NCI-H1105 (cell line): ENCODE measurements at places on chromosomes 7 and 10.
A peak's percentile ranks its signal among the peaks of the same experiment; 100 is the strongest.

DNA sequence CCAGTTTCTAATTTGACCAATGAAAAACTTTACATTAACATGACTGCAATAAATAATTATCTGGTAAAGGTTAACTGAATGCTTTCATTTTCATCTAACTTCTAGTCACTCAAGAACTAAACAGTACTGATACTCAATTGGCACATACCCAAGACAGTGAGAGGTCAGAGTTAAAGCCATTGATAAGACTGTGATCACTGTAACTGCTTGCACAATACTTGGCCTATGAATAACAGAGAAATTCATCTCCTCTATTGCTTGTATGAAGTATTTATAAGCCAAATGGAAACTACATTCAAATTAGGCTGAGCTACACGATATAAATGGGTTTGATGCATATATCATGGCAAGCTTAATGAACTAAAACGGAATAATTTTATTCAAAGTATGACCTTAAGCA lies 43.0 kb downstream of the HERC4 start:
- no peak for DNase-seq

DNA sequence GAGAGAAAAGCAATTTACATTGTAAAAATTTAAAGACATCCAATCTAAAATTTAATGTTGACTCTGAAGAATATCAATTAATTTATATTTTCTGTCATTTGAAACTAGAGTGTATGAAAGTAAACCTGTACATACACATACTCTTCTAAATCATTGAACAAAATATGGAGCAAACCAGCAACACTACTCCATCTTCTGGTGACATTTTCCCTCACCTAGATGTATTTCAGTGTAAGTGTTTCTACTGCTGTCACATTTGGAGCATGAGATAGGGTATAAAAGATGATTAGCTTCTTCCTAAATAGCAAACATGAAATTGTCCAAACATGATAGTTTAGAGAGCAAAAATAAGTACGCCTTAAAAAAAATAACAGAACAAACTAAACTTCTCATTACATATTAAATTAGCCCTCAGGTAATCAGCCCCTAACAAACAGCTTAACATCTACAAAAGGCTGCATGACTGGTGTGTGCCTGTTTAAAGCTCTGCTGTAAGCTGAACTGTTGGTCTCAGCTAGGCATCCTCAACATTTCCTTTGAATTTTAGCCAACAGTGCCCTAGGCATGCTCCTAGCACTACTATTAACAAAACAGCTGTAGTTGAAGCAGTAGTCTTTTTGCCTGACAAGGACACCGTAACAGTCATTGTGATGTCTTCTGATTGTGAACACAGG lies 189.8 kb downstream of the CTNNA3 start:
- no peak for DNase-seq

DNA sequence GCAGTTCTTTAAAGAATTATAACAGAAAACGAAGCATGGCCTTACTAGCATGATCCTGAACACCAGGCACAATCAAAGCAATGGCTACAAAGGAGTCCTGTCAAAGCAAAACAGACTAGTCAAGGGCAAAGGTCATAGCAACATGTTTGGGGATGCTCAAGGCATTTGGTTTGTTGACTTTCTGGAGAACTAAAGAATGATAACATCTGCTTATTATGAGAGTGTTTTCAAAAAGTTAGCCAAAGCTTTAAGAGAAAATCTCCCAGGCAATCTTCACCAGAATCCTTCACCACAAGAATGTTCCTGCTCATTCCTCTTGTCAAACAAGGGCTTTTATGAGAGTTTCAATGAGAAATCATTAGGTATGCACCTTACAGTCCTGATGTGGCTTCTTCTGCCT lies 95.1 kb upstream of the CPXM2 start:
- DNase-seq: no peak

GRCh38 chr7:138008588-138009349 lies 6.9 kb upstream of the CREB3L2 start:
- DNase-seq: peak; percentile 55

DNA sequence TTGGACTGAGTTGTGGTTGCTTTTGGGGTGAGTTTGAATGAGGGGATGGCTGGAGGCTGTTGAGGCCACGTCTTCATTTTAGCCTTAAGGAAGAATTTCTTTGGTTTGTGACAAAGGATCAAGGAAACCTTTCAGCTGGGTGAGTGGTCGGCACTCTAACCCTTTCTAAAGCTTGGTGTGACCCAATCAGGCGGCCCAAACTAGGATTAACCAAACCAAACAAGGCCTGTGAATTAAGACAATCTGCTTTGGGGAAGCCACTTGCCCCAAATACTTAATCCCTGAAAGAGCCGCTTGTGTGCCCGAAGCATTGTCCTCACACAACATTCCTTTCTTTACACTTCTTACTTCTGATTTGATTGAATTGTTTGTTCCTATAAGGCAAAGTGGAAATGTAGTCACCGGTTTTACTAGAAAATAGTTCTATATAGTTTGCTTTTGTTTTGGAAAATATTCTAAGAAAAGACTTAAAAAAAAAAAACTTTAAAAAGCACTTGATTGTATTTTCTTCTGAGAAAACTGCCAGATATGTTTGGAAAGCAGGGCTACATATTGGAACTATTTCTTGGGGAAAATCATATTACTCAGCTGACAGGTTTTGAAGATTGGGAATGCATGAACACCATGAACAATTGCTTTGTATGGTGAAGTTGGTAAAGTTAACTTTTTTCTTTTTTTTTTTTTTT lies 272.4 kb upstream of the BMPER start:
- no peak for DNase-seq

- no peak for DNase-seq
These were observed 171.5 kb upstream of the CDCA7L start for GRCh38 chr7:22117222-22117621.

DNA sequence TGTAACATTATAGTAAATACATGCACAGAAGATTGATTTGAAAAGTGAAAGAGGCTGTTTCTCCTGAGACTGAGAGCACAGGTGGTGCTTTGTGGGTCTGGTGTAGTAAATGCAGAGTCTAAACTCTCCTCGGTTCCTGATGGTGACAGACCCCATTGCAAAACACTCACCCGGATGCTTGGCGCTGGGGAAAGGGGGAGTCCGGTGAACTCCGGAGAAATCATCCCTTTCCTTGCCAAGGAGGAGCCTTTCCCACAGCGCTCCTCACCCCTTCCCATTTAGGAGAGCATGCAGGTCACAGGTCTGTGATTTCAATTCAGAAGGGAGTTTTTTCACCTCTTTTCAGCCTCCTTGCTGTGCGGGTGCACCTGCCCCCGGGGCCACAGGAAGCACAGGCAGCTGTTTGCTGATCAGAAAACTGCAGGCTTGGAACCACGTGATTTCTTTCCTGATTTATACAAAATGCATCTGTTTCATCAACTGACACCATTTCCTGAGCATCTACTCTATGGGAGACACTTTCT lies 75.6 kb upstream of the LYZL2 start:
- DNase-seq: no peak

- DNase-seq: no peak
These were observed 1.3 kb downstream of the LSMEM1 start for GRCh38 chr7:112481833-112482670.

DNA sequence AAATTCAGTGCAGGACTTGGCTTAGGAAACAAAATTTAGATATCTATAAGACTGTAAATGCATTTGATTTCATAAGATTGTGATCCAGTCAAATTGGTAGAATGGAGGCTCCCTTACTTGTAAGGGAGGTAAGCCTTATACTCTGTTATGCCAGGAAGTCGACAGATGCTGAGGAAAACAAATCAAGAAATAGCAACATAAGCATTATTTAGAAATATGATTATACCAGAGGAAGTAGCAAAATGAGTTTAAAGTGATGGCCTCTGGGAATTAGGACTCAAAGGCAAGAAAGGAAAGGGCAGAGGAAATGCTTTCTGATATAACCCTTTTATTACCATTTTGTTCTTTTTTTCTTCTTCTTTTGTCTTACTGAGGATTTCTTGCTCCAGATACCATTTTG lies 40.5 kb upstream of the MTPAP start:
- no peak for DNase-seq

DNA sequence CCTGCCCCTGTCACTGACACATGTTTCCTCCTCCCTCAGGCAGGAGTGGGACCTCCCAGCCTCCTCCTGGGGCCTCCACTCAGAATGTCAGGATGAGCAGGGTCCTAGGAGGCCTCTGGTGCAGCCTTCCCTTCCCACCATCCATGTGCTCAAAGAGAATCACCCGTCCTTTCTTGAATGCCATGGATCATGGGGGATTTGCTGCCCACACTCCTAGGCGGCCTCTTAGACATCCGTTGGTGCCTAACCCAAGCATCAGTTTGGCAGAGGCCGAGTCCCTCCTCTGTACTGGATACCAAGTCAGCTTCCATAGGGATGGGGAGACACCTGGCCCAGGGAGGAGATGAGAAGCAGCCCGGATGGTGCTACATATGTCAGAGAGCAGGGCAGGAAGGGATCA lies 7.0 kb downstream of the NOS3 start:
- DNase-seq: no peak

DNA sequence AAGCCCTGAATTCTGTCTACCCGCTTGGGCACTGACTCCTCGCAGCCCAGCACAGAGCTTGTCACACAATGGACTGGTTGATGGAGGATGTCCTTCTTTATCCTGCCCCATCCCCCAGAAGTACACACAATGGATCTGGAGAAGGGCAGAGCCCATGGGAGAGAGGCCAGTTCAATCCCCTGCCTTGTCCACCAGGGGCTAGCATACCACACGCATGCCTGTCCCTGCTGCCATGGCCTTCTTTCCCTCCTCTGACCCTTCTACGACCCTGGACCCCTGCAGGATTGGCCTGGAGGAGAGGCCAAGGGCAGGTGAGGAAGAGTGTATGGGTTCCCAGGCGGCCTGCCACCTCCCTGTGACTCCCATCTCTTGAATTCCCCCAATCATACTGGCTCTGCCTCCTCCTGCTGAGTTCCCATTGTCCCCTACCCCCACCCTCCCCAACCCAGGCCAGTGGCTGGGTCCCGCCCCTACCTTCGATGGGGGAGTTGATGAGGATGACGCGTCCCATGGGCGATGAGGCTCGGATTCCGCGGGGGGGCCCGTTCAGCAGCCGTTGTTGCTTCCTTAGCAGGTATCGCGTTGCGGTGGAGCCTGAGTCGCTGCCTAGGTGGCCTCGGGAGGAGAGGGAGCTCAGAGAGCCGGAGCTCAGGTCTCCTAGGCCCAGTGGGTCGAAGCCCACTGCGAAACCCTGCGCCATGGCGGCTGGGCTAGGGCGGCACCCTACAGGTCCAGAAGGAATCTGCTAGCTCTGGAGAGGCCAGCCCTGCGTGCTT lies 1.2 kb downstream of the PDZD7 start:
- no peak for DNase-seq

DNA sequence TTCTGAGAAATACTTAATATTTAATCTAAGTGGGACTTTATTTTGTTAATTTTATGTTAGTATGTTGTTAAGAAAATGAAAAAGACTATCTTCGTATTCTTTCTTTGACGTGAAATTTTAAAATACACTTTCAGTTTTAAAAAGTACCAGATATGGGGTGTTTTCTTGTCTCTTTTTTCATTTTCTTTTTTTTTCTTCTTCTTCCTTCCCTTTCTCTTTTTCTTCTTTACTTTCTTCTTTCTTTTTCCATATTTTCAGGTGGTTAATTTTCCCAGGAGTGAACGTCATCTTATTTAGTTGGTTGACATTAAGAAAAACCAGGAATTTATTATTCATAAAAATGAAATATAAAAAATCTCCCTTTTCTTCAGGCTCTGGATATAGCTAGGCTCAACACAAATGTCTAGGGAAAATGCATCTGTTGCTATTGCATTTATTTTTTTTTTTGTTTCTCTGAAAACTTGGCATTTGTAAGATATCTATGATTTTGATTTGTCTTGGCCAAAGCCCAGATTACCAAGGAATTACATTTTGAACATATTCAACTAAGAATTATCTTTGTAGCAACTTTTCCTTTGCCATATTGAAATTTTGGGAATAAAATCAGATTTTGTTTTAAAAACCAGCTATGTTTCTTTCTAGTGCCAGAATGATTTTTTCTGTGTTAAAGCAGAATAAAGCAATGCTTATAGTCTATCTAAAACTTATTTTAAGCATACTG lies 241.3 kb upstream of the FOXP2 start:
- no peak for DNase-seq

- no peak for DNase-seq
These were observed 126.6 kb upstream of the PARD3 start for GRCh38 chr10:34941471-34942357.

- DNase-seq: no peak
These were observed 52.3 kb downstream of the GLRX3 start for GRCh38 chr10:130188195-130189175.

DNA sequence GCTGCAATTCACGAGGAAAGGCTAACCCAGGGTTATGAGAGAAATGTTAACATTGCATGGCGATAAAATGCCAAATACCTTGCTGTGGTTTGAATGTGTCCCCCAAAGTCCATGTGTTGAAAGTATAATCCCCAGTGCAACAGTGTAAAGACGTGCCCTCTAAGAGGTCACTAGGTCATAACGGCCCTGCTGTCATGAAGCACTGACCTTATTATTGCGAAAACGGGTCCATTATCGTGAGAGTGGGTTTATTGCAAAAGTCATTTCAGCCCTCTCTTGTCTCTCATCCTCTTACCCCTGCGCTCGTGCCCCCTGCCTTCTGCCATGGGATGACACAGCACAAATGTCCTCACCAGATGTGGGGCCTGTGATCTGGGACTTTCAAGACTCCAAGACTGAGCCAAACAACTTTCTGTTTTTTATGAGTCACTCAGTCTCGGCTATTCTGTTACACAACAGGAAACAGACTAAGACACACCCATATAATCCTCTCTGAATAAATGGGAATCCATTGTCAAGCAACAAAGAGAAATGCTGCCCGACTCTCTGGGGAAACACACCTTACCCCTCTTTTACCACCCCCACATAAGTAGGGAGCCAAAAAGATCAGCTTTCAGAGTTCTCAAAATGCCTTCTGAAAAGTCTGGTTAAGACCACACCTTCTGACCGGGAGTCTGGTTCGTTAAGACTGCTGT lies 73.1 kb upstream of the UCN3 start:
- DNase-seq: no peak

DNA sequence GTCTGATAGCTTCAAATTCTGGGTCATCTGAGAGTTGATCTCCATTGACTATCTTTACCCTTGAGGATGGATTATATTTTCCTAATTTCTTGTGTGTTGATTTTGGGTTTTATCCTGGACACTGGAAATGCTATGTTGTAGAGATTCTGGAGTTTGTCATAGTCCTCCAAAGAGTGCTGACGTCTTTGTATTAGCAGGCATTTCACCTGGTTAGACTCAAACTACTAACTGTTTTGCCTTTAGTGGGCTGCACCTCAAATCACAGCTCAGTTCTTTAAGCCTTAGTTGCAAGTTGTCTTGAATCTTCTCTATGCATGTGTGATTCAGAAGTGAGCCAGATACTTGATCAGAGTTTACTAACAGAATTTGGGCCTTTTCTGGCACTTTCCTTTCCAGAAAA lies 264.3 kb downstream of the RPS24 start:
- DNase-seq: no peak

GRCh38 chr10:11612021-11613001 lies 861 bp upstream of the USP6NL start:
- no peak for DNase-seq

DNA sequence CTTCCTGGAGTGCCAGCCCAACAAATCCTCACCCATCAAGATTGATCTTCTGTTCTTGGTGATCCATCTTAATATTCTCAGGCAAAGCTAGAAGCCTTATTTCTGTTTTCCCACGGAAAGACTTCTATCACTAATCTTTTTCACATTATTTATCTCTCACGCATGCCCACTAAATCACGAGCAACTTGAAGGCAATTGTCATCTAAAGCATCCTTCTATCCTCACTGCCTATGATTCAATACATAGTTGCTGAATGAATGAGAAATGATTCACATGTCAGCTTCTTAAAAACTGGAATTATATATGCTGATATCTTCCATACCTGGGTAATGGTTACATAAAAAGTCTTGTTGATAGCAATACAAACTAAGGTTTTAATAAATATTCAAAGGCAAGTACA lies 12.6 kb upstream of the COL1A2 start:
- DNase-seq: no peak
